ENCODE measurements at places on chromosomes 5 and 9.

DNA sequence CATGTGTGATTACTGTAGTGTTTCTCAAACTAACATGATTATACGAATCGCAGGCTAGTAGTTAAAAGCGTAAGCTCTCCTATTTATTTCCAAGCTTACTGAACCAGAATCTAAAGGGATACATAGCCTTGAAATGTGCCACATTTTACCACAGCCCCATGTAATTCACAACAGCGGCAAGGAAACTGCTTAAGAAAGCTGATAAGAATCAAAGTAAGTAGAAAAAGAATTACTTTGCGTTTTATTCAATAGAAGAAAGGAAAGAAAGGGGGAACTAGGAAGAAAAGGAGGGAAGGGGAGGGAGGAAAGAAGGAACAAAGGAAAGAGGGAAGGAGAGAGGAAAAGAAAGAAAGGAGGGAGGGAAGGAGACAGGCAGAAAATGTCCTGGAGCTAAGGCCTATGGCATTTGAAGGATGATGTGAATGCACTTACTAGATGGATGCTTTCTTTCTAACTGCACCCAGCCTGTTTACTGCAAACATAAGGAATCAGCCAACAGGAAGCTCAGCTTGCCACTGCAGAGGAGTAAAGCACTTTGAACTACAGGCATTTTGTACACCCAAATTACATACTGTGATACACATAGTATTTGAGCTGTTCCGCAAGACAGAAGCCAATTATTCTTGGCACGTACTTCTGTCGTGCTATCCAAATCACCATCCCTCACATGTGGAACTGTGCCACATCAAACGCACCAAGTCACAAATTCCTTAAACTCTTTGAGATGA is 521.7 kb downstream of the RAB3C start:
- no peak for DNase-seq

DNA sequence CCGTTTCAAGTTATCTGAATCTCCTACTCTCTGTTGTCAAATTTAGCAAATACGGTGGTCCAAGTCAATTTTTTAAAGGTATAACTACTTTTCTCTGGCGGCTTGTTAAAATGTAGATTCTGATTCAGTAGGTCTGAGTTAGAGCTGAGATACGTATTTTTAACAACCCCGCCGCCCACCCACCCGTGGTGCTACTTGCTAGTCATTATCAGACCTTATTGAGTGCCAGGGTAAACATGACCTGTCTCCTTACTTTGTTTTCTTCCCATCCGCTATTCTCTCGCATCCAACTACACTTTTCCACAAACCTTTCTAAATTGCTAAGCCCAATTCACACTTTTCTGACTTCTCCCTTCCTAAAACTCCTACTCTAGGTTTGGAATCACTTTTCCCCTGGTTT is 694 bp upstream of the PLAA start:
- DNase-seq: no peak

DNA sequence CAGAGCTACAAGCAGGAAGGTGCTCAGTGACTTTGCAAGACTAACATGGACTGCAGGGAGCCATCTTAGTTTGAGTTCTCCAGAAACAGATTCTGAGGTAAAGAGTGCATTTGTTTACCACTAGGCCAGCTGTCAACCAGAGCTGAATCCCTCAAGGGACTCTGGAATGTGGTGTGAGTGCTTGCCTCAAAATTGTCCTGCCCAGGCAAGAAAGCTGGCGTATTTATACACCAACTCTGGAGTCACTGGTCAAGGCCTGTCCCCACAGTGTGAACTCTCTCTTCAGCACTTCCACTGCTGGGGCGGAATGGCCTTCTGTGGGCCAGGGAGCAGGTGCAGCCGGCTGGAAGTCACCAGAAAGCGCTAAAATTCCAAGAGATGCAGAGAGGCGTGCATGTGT is 139.2 kb upstream of the TBCA start:
- DNase-seq: no peak

DNA sequence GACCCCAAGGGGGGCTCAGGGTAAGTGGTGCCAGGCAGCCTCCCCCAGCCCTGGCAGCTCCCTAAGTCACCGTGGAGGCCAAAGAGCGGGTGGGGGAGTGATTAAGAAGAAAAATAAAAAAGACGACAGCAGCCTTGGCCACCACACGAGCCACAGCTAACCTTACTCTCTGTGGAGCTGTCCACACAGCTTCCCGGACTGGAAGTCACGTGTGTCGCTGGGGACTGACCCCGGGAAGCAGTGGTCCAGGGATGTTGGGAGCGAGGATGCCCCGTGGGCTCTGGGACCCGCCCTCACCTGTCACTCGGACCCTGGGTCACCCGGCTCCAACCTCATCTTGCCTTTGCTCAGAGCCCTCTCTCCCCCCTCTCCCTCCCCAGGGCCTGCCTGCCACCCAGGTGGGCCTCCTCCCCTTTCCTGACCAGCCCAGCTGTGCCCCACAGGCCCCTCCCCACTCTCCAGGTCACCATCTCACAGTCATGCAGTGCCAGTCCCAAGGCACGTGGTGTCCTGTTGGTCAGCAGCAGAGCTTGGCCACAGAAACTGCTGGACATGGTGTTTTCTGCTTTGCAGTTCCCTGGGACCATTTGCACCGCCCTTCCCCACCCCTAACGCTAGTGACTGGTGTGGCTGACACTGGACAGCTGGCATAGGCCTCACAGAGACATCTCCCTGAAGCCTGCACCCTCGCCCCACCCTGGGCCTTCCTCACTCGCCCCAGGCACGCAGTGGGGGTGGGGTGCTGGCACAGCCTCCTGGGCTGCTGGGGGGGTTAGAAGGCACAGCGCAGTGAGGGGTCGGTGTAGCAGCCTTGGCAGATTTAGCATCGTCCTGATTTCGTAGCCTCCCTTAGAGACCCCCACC is 9.8 kb upstream of the EXOC3 start:
- DNase-seq: no peak

DNA sequence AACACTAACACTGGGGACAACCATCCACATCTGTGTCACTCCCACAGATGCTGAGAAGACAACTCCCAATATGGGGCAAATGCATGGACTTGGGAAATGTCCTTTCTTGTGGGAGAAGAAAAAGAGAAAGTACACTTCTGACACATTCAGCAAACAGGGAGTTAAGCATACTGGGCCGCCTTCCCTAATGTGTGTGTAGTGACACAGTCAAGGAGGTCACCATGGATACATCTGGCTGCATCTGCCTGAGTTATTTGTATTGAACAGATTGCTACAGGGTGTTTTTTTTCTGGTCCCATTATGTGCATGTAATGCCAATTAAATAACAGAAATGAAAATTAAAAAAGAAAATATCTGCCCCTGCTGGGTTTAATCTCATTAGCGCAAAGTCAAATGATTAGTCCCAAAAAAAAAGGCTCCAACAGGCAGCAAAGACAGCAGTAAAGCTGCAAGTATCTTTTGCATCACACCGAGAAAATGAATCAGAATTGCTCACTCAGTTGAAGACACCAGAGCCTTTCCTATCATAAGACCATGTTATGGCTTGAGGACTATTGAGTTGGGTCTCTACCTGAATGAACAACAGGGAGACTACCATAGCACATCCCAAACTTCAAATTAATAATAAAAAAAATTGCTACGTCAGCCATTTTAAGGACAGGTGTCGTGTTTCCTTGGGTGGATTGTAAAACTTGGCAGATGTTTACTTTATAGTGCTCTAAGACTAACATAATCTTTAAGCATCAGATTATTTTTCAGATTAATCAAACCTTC is 395.9 kb downstream of the DTWD2 start:
- no peak for DNase-seq

DNA sequence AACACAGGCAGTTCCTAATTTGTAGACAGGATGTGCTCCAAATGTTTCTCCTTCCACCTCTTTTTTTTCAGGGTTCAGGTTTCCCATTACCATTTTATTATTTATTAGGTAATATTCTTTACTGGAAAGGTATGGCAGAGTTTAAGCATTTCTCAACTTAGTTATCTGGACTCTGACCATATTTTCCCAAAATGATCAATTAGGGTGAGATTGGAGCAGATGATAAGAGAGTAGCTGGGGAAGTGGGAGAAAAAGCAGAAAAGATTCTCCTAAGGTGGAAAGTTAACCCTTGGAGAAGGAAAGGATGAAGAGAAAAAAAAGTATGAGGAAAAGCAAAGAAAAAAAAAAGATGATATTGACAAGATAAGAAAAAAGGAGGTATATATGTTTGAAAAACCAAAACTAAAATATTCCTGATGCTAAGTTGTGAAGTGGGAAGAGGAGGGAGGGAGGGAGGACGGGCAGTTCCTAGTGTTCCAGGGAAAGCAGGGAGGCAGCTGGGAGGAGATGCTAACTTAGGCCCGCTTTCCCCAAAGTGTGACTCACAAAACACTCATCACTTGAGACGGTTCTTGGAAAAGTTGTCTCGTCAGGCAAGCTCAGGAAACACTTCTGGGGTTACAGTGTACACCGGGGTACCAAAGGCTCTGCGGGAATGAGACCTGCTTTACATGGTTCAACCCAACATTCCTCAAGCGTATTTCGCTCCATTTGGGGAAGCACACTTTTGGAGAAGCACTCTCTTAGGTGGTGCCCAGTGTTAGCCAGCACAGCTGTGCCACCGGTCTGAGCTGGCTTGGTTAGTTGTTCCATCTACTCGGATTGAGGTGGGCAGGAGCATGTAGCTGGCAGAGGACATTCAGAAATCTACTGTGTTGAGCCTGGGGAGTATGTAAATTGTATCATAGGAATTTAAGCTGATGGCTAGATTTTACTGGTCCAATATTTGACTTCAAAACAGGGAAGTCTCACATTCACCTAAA is 35.1 kb downstream of the B4GALT1 start:
- DNase-seq: no peak

- DNase-seq: no peak
These were observed 138.4 kb downstream of the C9orf152 start for GRCh38 chr9:110069326-110070248.

DNA sequence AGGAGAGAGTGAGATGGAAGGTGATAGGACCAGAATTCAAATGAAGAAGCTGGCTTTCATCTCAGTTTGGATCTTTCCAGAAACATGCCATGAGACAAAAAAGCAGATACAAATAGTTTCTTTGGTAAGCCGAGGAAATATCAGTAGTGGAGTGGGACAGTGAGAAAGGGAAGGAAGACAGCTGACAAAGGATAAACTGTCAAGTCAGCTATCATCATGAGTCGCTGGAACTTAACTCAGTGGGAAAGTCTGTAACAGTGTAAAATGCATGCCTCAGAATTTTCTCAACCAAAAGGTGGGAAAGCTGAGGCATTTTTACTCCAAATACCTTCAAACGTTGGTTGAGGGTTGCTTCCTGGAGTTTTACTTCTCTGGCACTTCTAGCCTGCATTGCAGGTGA is 129.8 kb downstream of the PLPPR1 start:
- DNase-seq: no peak

DNA sequence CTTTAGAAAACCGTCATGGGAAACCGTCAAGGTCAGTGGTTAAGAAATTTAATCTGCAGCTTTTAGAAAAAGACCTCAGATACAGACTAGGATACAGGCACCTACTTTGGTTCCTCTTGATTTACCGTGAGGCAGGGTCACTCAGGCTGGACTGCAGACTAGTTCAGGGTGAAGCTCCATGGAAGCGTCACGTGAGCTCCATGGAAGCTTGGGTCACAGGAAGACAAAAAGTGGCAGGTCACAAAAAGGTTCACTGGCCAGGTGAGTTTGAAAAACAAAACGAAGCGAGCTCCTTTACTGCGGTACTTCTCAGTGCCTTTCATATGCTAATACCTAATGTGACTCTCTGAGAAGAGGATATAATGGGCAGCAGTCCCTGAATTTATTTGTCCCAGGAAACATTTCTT is 43.0 kb downstream of the PRRC2B start:
- peak; percentile 43 for DNase-seq

DNA sequence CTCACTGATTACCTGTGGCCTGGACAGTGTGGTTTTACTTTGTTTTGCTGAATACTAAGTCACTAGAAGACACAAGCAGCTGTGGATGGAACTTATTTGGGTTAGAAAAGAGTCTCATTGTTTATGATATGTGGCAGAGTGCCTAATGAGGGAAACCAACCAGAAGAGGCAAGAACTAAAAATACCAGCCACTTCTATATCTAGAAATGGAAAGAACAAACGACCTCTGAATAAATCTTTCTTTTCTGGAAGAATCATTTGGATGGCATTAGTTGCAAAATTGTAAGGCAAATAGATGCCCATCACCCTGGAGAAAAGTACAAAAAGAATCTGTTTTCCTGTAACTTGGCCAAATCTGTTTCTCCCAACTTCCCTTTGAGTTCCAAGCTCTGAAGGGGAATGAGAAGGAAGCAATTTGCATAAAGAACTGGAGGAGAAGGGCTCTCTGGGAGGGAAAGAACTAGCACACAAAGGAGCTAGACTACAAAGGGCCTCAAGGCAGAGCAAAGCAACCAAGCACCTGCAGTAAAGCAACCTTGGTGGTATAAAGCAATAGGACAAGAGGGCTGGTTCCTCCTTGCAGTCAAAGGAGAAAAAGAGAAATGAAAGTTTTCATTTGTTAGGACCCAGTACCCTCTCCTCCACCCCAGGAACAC is 455.4 kb downstream of the CAAP1 start:
- DNase-seq: no peak

DNA sequence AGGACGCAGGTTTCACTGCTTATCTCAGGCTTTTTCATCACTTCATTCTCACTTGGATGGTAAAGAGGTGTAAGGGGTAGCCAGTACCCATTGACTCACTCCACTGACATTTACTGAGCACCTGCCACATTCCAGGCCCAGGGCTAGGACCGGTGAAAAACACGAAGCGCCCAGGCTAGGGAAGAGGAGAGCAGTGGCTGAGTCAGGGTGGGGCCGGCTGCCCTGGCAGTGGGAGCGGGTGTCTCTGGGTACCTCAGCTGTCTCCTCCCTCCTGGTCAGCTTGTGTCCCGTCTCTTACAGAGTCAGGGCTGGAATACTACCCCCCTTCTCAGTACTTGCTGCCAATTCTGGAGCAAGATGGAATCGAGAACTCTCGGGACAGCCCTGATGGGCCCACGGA is 22.2 kb downstream of the LRSAM1 start:
- DNase-seq: no peak

DNA sequence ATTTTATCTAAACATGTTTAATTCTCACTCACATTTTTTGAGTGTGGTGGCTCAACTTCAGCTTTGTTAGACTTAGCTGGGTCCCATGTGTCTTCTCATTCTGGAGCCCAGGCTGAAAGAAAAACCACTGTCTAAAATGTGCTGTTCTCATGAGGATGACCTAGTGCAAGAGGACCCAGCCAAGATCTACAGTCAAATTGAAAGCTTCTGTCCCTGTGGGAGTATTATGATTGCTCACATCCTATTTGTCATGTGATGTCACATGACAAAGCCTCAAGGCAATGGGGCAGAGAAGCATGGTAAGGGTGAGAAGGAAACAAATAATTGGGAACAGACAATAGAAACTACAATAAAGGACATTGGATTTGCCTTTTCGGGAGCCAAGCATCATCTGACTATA is 113.4 kb upstream of the ASTN2 start:
- no peak for DNase-seq

- no peak for DNase-seq
These were observed 3.2 kb downstream of the ADAMTSL1 start for GRCh38 chr9:18477121-18477660.

- no peak for DNase-seq
These were observed 341.4 kb downstream of the DIRAS2 start for GRCh38 chr9:90301277-90301653.

- no peak for DNase-seq
These were observed 129.8 kb downstream of the CD180 start for GRCh38 chr5:67066815-67067214.

GRCh38 chr9:137382444-137383080 is 40.4 kb downstream of the EXD3 start:
- DNase-seq: peak; percentile 55

Measured in H1 (cell line).